NCI-H1694 (cell line): ENCODE measurements at places on chromosomes 12 and 14.

DNA sequence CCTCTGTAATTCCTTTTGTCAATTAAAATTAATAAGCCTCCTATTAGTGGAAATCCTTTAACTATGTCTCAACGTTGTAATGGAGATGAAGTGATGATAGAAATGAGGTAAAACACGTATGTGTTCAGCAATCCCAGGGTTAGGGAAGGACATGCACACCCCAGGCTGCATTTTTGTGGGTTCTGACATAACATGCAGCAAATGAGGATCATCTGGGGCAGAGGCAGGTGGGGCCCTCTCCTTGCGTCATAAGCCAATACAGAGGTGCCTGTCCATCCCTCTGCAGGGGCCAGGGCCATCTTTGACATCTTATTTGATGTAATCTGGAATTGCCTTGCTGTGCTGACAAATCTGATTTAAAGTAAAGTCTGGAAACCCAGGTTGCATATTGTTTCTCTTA, 73.2 kb downstream of the MYRFL start:
- no peak for DNase-seq

DNA sequence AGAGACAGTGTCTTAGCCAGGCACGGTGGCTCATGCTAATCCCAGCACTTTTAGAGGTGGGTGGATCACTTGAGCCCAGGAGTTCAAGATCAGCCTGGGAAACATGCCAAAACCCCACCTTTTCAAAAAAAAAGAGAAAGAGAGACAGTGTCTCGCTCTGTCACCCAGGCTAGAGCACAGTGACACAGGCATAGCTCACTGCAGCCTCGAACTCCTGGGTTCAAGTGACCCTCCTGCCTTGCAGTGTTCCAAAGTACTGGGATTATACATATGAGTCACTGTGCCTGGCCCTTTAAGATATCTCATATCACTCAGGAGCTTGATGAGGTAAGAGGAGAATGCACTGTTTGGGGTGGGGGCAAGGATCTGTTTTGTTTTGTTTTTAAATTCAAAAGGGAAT, 48.1 kb upstream of the LTBP2 start:
- DNase-seq: no peak

DNA sequence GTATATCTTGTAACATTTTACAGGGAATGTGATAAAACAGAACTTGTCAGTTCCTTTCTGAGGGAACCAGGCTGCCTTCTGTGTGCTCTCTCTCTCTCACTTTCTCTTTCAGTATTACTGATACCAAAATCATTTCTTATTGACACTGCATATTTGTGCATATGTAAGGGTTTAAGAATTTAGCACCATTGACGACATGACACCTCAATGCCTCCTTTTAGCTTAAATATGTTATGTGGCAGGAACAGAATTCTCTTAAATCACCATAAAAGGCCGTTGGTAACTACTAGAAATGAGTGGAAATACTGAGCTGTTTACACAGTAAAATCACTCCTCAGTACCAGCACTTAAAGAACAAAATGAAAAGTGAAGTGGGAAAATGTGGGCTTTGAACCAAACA, 457.7 kb upstream of the SYT1 start:
- DNase-seq: no peak

DNA sequence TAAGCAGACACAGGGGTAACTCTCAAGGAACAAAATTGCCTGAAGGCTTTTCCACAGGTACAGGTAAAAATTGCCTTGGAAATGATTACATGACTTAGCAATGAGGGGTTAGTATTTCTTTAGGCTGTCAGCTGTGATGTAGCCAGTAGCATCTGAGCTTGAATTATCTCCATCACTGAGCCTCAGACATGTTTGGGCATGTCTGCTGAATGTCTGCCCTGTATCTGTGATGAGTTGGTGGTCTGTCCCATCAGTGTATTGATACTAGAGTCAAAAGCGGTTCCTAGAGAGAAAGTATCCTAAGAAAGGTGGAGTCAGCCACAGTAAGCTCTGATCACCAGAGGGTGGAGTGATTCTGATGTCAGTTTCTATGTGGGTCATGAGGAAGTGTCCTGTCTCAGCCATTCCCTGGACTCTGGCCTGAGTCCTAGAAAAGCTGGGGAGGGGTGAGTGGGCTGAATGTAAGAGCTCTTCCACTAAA, 16.3 kb downstream of the AKAP6 start:
- DNase-seq: peak; percentile 3

GRCh38 chr12:10779103-10779502, 23.3 kb downstream of the TAS2R7 start:
- no peak for DNase-seq

DNA sequence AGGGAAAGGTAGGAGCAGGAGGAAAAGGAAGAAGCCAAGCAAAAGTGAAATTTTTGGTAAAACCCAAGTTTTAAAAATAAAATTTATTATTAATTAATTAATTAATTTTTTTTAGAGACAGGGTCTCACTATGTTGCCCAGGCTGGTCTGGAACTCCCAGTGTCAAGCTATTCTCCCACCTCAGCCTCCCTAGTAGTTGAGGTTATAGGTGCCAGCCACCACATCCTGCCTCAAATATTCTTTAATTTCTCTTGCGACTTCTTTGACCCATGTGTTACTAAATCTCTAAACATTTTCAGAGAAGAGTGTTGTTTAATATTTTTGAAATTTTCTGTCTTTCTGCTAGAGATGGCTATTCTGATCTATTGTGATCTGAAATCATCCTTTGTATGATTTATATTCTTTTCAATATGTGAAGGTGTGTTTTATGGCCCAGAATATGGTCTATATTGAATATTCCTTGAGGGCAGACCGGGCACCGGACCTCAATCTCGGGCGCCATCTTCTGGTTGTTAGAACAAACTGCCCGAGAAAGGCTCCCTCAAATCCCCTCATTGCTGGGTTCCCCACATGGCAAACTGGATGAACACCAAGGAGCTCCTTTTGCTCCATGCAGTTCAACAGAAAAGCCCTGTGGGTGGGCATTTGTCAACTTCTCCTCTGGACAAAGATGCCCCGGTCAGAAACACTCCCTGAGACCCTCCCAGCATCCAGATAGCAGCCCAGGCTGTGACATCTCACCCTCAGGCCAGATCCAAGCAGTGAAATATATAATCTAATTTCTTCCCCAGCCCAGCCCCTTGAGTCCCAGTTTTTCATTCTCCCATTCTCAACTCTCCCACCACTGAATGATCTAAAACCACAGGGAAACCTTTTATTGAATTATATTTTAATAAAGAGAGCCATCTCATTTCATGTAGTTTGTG, 110.5 kb downstream of the ASCL4 start:
- peak; percentile 14 for DNase-seq

DNA sequence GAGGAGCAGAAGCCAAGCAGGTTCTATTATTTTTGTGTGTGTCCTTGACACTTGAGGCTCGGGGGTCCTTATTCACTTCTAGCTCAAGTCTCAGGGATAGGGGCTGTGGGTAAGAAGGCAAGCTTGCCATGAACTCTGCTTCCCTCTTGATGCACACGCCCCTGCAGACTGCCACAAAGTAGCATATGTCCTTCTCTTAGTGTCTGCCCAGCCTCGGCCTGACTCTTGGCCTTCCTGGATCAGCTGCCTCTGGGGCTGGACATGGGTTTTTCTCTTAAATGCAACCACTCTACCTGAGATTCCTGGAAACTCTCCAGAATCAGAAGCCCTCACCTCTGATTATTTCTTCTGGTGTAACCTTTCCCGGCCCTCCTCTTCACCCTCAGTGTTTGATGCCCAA, 28.2 kb upstream of the PEX5 start:
- no peak for DNase-seq

GRCh38 chr12:14207905-14208551, 157.5 kb upstream of the ATF7IP start:
- DNase-seq: no peak

- DNase-seq: no peak
These were observed 35.5 kb upstream of the ATF1 start for GRCh38 chr12:50728417-50728816.

- no peak for DNase-seq
These were observed 89.1 kb downstream of the FOXN4 start for GRCh38 chr12:109219938-109220337.

DNA sequence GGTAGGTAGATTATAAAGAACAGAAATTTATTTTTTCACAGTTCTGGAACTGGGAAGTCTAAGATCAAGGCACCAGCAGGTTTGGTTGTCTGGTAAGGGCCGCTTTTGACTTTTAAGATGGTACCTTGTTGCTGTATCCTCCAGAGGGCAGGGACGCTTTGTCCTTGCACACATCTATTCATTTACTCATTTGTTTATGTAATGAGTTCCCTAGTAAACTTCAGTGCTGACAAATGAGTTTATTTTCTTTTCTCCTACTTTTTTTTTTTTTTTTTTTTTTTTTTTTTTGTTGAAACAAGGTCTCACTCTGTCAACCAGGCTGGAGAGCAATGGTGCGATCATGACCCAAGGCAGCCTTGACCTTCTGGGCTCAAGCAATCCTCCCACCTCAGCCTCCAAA, 195.7 kb downstream of the FBXL14 start:
- DNase-seq: no peak

GRCh38 chr14:24243336-24243836, 963 bp upstream of the TINF2 start:
- no peak for DNase-seq

DNA sequence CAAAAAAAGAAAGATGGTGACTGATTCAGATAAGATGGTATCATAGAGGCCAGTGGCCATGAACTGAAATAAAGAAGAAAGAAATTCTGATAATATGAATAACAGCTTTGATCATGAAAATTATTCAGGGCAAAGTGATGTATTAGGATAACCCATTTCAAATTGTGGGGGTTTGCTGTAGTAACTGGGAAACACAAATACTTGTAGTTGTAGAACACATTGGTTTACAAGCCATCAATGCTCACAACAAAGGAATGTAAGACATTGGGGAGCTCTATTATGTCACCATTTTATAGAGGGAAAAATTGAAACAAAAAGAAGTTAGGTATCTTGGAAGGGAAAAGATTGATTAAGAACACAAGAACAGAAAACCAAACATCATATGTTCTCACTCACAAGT, 140.4 kb upstream of the FRMD6 start:
- no peak for DNase-seq

DNA sequence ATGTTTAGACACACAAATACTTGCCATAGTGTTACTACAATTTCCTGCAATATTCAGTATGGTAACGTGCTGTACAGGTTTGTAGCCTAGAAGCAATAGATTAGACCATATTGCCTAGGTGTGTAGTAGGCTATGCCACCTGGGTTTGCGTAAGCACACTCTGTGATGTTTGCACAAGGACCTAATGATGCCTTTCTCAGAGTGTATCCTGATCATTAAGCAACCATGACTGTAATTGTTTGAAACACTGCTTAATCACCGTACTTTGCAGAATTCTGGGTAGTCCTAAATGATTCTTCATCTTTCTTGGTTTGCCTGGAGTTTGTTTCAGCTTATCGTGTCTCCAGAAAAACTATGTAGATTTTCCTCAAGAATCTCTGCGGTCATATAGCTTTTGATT, 11.2 kb upstream of the TCP11L2 start:
- no peak for DNase-seq

GRCh38 chr14:52219488-52220084, 47.9 kb upstream of the PTGDR start:
- no peak for DNase-seq

- no peak for DNase-seq
These were observed 843.9 kb upstream of the TMEM132C start for GRCh38 chr12:127422935-127423566.

DNA sequence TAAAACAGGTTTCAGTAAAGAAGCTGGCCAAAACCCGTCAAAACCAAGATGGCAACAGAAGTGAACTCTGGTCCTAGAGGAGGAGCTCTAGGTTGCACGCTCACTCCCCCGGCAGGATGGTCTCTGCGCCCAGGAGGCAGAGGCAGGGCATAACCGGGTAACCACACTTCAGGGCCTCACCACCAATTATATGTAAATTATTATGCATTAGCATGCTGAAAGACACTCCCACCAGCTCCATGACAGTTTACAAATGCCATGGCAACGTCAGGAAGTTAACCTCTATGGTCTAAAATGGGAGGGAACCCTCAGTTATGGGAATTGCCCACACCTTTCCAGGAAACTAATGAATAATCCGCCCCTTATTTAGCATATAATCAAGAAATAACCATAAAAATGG, 20.1 kb upstream of the SLC6A12 start:
- DNase-seq: no peak

DNA sequence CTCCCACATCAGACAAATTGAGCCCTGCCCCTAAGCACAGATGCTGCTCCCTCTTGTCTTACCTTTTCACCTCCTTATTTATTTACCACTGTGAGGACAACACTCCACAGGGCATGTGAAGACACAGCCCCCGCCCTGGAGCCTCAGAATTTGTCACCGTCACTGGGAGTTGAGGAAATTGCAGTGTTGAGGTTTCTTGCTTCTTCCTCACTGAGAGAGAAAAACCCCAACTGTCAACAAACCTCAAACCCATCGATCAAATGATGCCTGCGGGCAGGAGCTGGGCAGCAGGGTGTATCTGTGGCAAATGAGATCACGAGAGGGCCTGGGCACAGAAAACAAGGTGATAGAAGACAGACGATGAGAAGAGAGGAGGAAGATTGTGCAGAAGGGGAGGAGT, 30.5 kb upstream of the PLEKHG3 start:
- DNase-seq: no peak

GRCh38 chr12:89927226-89927698, 218.6 kb upstream of the ATP2B1 start:
- DNase-seq: no peak

DNA sequence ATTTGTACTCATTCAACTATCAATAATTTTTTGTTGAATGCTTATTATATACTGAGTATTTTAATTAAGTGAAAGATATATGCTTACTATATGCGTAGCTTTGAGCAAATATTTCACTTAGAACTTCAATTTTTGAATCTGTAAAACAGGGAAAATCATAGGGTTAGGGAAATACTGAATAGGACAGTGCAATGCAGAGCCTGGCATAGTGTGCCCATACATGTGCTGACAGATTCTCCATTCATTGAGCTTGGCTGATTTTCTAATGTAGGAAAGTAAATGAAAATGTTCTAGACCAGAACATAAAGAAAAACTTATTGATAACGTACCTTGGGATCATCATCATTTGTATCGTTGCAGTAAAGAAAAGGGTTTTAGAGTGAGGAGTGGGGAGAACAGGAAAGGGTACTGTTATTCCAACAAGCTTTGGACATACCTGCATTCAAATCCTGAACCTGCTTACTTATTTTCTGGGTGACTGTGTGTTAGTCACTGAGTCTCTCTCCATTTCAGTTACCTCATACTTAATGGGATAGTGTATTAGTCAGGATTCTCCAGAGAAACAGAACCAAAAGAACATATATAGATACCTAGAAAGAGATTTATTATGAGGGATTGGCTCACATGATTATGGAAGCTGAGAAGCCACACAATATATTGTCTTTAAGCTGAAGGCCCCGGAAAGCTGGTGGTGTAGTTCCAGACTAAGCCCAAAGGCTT, 436.4 kb downstream of the ADAMTS20 start:
- no peak for DNase-seq

GRCh38 chr14:84671776-84672175, 858.2 kb upstream of the FLRT2 start:
- no peak for DNase-seq

- DNase-seq: no peak
These were observed 36.8 kb downstream of the CDC42BPB start for GRCh38 chr14:103020271-103021170.

DNA sequence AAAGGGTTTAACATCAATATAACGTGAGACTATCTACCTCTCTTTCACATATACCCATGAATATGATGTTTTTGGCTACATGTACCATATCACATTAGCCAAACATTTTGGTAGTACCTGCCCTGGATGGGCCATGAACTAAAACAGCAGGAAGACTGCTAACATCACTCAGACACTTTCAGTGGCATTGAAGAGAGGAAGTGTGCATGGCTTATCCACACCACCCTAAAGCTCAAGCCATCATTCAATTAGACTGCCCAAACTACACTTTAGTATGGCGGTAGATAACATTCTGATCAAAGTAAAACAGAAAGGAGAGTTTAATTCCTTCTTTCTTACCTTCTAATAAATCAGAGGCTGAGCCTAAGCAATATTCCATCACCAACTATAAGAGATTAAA, 103.0 kb downstream of the PEBP1 start:
- DNase-seq: no peak
